Cardiac muscle cell (in vitro differentiated cells and primary cell): ENCODE measurements at places on chromosomes 6 and 20. TPM values are rescaled to one million over a fixed set of nuclear protein-coding genes. Genes with fewer than 3 reads are reported as not detected.
A peak's percentile ranks its signal among the peaks of the same experiment; 100 is the strongest.

GRCh38 chr20:44301285-44301684 is 9.7 kb downstream of the FITM2 start:
- H3K27me3 ChIP-seq: no peaks in the 10 kb centered on the region
- H3K27ac ChIP-seq: peak overlapping the region; percentile 56
- no peaks in the 10 kb centered on the region for H3K36me3 ChIP-seq
- H3K4me3 ChIP-seq: no peak overlapping the region
- H3K4me1 ChIP-seq: peaks cover 28% of the 10 kb centered on the region

DNA sequence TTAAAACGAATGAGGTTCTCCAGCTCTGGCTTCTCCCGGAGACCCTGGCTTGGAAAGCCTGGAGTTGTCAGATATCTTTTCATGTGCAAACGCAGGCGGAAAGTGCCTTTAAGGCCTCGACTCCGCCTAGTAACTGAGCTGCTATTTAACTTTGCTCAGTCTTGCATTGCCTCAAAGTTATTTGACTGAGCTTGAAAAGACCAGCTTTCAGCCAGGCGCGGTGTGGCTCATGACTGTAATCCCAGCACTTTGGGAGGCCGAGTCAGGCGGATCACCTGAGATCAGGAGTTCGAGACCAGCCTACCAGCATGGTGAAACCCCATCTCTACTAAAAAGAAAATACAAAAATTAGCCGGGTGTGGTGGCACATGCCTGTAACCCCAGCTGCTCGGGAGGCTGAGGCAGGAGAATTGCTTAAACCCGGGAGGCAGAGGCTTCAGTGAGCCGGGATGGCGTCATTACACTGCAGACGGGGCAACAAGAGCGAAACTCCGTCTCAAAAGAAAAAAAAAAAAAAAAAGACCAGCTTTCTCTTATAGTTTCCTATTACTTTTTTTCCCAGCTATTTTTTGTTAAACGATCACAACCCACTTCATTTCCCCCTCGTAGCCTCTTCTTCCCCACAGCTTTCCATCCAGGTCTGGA is 1.9 kb downstream of the GCNT2 start:
- no peaks in the 10 kb centered on the region for H3K27me3 ChIP-seq
- H3K27ac ChIP-seq: peak overlapping the region; percentile 98
- peak; percentile 49 for DNase-seq

DNA sequence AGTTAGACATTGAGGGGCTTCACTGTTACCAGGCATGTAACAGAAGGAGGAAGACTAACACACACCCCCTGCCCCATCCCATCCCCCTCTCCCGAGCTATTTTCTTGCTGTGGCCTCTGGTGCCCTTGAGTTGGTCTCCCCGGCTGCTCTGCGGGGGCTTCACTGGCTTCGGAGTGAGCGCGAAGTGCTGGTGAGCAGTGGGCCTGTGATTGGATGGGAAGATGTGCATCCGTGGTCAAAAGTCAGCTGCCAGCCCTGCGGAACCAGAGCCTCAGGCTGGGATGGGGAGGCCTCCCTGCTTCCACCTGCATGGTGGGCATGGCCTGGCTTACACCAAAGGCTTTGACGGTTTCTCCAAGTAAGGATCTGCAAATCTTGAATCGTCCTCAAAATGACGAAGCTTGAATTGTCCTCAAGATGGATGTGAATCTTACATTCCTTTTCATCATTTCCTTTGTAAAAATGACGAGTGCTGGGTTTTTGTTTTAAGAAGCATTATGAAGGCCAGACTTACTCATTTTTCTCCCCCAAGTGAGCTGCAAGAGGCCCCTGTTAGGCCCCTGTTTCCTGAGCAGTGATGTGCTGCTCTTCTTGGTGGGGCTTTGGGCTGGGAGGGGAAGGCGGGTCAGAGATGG is 23.7 kb downstream of the SPATA2 start:
- H3K4me1 ChIP-seq: peaks cover 37% of the 10 kb centered on the region
- H3K36me3 ChIP-seq: no peaks in the 10 kb centered on the region
- H3K27ac ChIP-seq: peak overlapping the region; percentile 27
- H3K4me3 ChIP-seq: no peak overlapping the region
- no peak for DNase-seq

Gene COL21A1
- 1.2 and 1.4 TPM in 2 replicates for total RNA-seq

GRCh38 chr20:49642816-49643215 is 70.9 kb downstream of the B4GALT5 start:
- H3K4me1 ChIP-seq: peaks cover 19% of the 10 kb centered on the region
- no peak for DNase-seq
- no peaks in the 10 kb centered on the region for H3K27me3 ChIP-seq
- no peak overlapping the region for H3K4me3 ChIP-seq

DNA sequence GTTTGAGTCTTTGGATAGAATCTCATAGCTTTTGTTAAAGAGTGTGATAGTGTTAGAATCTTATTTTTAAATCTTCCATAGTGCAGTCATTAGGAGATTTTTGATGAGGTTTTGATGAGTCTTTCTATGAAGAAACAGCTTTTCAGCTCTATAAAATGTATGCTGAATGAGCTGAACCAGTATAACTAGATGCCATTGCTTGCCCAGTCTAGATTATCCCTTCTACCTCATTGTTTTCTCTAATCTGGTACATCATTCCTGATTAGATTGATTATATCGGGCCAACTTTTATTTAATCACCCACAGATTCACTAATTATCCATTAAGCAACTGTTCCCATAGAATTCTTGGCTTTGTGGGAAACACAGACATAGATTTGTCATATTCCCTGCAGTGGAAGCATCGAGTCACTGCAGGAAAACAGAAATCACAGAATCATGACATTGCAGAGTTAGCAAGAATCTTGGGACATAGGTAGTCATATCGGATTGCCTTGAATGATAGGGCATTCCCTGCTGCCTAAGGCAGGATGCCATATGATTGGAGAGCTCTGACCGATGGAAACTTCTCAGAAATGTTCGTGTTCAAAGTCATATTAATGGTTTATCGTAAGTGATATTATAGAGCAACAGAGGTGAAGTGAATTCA is 882.7 kb upstream of the FLRT3 start:
- H3K27me3 ChIP-seq: no peaks in the 10 kb centered on the region
- no peak overlapping the region for H3K4me3 ChIP-seq
- H3K4me1 ChIP-seq: no peaks in the 10 kb centered on the region
- H3K36me3 ChIP-seq: no peaks in the 10 kb centered on the region
- no peak for DNase-seq

DNA sequence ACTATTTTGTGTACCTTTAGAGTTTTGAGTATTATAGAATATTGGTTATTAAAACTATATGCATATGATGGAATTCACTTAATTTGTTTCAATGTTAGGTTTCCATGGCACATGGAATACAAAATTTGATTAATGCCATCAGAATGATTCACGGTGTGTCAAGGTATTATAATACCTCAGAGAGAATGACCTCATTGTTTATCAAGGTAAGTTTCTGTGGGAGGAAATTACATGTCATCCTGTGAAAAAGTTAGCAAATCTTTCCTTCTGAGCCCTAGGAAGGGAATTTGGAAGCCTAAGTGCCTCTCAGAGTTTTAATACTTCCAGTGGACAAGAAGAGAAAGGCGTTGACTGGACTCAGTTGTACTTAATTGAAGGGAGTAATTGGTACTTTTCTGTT is 40.8 kb downstream of the DNAH8 start:
- DNase-seq: no peak
- no peaks in the 10 kb centered on the region for H3K4me1 ChIP-seq
- no peak overlapping the region for H3K27ac ChIP-seq
- H3K36me3 ChIP-seq: no peaks in the 10 kb centered on the region
- H3K27me3 ChIP-seq: no peaks in the 10 kb centered on the region

DNA sequence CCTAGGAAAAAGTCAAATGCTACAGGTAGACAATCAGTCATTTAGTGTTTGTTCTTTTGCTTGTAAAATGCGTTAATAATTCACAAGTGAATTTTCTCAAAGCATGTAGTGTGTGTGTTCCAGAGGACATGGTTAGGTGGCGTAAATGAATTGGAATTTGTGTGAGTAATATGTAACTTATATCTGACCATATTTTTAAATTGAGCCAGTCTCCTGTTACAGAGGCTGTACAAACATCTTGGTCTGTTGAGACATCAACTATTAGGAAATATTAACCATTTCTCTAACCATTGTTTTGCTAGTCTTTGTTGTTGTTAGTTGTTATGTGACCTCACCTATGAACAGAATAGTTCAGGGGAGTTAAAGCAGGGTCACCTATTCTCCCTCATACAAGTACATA is 22.7 kb downstream of the MCM8 start:
- no peak for DNase-seq
- H3K36me3 ChIP-seq: peaks cover 10% of the 10 kb centered on the region
- no peak overlapping the region for H3K4me3 ChIP-seq
- no peaks in the 10 kb centered on the region for H3K4me1 ChIP-seq
- H3K27me3 ChIP-seq: no peaks in the 10 kb centered on the region
- no peak overlapping the region for H3K27ac ChIP-seq

Gene GTF2H4
- 24.0 and 25.8 TPM in 2 replicates for total RNA-seq

DNA sequence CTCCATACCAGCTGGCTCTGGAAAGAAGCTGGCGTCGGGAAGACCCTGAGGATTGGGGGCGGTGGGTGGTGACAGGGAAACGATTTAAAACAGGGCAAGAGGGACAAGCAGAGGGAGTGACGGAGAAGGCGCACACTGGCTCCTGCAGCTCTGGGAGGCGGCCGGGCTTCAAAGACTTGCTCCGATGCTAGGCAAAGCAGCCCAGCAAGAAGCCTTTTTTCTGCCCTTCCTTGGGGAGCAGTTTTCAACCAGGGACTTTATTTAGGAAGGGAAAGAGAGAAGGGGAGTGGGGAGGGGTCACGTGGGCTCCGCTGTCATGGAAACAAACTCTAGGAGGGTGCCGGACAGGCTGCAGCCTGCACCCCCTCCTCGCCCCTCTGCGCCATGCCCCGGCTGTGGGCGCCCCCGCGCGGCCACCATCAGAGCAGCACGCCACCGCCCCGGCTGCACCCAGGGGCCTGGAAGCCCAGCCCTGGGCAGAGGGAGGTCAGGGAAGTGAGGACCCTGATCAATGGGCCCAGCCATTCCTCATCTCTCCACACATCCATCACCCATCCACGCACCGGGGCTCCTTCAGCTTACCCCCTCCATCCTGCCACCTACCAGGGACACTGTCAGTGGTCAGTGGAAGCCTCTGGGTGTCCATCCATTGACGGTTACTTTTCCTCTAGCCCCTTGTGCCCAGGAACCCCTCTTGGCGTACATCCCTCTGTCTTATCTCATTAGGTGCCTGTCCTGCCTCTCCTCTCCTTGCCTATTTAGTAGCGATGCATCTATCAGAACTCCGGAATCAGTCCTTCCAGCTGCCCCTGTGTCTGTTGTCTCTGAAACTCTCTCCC is 66.6 kb upstream of the CCDC167 start:
- peak overlapping the region; percentile 28 for H3K4me3 ChIP-seq
- peak; percentile 49 for DNase-seq
- no peaks in the 10 kb centered on the region for H3K27me3 ChIP-seq
- H3K36me3 ChIP-seq: no peaks in the 10 kb centered on the region

Gene VWA7
- total RNA-seq: 16.1 and 24.7 TPM in 2 replicates

DNA sequence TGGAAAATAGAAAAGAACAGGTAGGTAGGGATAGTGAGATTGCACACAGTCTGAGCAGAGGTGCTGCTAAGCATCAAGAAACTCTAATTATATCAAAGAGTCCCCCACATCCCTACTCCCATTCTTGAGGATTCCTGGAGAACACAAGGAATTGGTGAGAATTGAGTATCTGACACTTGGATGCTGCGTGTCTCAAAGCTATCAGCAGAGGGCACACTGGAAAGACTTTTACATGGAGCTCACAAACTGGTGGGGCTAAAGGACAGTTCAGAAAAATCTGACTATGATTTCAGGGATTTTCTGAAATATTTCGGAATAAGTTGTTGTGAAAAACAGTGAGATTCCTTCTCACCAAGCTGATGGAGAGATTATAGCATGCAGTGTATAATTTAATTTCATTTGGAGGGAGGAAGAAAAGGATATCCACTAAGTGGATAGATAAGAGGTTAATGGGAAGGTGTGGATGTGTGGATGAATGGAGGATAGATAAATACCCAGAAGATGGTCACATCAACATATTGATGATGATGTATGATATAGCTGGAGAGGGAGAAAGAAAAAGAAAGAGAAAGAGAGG is 215.4 kb upstream of the DEFB112 start:
- peaks cover 4% of the 10 kb centered on the region for H3K27me3 ChIP-seq
- DNase-seq: peak; percentile 49
- H3K4me3 ChIP-seq: no peak overlapping the region
- H3K36me3 ChIP-seq: no peaks in the 10 kb centered on the region
- H3K27ac ChIP-seq: no peak overlapping the region

Gene DUSP15
- total RNA-seq: 20.3 and 23.6 TPM in 2 replicates

DNA sequence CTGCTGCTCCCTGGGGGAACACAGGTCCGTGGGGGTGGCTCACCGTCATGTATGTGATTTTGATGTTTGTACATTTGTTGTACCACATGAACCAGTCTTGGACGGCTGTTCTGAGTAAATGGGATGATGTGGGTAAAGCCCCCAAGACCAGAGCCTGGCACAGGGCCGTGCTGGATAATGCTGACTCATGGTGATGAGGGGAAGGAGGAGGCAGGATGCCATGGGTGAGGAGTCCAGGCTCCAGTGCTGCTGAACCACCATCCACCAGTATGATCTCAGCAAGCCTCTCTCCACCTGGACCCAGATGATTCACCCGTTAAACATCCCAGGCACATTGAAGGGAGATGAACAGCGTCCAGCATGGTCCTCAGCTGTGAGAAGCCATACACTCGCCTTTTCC is 9.6 kb upstream of the APCDD1L start:
- no peak overlapping the region for H3K4me3 ChIP-seq
- H3K27ac ChIP-seq: no peak overlapping the region

Gene ERVFRD-1
- total RNA-seq: not detected in 2 replicates

DNA sequence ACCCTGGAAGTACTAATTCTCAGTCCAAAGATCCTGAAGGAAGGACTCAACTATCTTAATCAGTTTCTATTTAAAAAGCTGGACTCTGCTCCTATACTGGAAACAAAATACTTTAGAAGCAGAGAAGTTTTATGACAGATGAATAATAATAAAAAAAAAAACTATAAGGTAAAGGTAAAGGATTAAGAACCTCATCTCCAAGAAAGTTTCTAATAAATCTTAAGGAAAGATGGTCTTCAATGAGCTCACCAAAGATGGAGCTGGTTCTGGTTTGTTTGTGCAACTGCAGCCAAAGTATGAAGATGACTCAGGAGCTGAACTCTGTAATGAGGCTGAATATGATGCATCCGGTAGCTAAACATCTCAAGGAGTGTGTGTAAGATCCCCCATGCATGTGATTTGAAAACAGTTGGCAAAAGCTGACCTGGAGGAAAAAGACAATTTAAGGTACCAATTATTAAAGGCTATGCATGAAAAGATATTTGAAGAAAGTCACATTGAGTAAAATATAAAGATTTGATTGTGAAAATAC is 25.2 kb downstream of the MED23 start:
- peaks cover 13% of the 10 kb centered on the region for H3K4me1 ChIP-seq
- peaks cover 63% of the 10 kb centered on the region for H3K36me3 ChIP-seq
- DNase-seq: no peak
- H3K27ac ChIP-seq: no peak overlapping the region
- H3K4me3 ChIP-seq: no peak overlapping the region

Gene SPATA2
- 5.8 and 6.0 TPM in 2 replicates for total RNA-seq

DNA sequence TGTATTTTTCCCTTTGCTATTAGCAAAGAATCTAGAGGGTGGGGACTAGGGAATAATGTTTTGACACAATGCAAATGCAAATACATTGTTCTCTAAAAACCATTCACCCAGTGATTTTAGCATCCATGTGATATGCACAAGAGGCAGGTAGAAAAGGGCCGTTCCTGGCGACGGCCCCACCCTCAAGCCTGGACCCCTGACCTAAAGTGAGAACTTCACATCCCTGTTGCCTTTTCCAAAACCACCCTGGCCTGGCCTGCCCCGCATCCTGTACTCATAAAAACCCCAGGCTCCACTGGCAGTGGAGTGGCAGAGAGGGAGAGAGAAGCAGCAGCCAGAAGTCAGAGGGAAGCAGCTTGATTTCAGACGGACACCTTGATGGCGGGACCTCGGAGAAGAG is 48.5 kb downstream of the MAP1LC3A start:
- no peaks in the 10 kb centered on the region for H3K4me1 ChIP-seq
- H3K27me3 ChIP-seq: no peaks in the 10 kb centered on the region
- no peak overlapping the region for H3K4me3 ChIP-seq
- H3K27ac ChIP-seq: no peak overlapping the region
- no peak for DNase-seq
